Nucleus accumbens (tissue), 56 donors: ENCODE measurements at places on chromosomes 7 and 10.

DNA sequence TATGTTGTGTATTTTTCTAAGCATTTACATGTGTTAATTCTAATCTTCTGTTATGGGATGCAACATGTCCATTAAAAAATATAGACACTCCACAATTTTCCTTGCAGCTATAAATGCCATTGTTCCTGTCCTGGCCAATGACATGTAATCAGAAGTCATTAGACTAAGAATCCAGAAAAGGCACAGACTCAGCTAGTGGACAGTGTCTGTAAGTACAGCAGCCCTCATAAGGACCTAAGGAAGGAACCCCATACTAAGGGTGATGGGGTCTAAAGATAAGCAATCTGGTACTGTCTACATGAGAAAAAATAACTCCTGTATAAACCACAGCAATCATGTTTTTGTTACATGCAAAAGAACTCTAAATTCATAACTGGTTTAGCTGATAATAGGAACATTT lies 115.9 kb downstream of the GPR85 start:
- DNase-seq = no peak

DNA sequence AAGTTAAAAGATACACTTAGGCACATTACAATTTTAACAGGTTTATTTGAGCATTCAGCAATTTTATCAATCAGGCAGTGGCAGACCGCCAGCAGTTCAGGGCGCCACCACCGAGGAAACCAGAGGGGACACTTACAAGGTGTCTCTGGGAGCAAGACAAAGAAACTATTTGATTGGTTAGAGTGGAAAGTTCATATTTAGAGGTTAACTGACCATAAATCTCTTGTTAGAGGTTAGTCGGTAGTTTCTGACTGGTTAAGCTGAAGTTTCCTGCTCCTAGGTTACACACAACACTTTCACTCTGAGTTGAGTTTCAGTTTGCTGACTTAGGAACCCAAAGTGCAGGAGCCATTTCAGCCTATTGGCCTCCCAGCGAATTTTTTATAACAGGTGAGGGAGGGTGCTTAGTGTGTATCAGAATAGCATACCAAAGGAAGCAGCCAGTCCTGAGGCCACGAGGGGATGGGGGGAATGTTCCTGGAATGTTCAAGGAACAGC lies 10.8 kb upstream of the PVRIG start:
- no peak for DNase-seq

GRCh38 chr10:69901022-69901421 lies 99.3 kb downstream of the COL13A1 start:
- no peak for DNase-seq

GRCh38 chr7:123746055-123746454 lies 2.7 kb downstream of the WASL start:
- DNase-seq = no peak

GRCh38 chr7:116932566-116932965 lies 20.7 kb upstream of the ST7 start:
- no peak for DNase-seq

DNA sequence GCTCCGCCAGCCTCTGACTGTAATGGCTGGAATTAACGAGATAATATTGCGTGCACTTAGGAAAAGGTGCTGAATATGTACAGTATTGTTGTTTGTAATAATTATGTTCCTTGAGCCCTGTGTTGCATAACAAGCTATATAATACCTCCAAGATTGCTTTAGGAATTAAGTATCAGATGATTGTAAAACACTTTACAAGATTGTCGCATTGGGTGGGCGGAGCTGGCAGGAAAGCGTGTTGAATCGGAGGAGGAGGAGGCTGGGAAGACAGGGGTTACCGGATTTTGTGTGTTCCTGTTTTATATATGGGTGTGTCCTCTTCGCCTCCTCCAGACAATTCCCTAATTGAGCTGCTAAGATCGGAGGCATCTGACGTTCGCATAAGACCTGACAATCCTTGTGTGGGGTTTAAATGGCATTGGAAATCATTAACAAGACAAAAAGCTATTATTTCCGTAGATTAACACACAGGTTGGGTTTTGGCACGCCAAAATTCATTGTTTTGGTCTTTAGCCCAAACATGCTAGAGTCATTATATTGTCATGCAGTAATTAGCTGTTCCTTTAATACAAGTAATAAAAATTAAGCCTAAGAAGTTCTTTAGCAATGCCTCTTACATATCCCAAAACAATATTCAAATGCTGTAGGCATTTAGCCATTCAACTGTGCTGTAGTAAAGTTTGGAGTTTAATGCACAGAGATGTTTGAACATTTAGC lies 192.9 kb upstream of the SH2B2 start:
- no peak for DNase-seq

- no peak for DNase-seq
Observed at GRCh38 chr10:80203835-80204676, 1.3 kb downstream of the ANXA11 start.

- DNase-seq = no peak
Observed at GRCh38 chr7:115748123-115748738, 282.3 kb downstream of the TFEC start.

DNA sequence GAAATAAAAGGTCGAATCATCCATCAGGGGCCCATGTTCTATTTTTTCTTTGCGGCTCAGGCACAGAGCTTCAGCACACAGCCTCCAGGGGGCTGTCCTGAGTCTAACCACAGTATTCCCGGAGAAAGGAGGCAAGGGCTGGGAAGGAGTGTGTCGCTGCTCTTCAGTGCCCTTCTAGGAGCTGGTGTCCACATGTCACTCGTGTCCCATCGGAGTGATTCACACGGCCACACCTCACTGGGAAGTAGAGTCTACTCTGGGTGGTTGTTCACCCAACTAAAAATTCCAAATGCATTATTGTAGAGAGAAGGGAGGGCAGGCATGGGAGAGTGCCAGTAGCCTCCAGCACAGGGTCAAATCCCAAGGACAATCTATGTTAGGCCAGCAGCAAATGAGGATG lies 114.8 kb upstream of the LANCL2 start:
- no peak for DNase-seq

DNA sequence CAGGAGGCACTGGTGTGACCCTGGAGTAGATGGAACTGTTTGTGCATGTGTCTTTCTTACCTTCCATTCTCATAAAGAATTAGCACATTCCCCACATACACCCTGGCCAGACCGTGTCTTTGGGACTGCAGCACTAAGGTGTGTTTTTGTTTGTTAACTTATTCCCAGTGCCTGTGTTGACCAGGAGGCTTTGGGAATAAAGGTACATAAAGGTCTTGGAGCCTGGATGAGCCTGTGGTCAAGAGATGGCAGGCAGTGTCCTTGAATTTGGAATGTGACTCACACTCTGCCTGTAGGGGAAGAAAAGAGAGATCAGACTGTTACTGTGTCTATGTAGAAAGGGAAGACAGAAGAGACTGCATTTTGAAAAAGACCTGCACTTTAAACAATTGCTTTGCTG lies 137.6 kb downstream of the LYZL1 start:
- no peak for DNase-seq

GRCh38 chr7:121272676-121273075 lies 56.1 kb upstream of the WNT16 start:
- no peak for DNase-seq

- DNase-seq = no peak
Observed at GRCh38 chr10:59460601-59461000, 98.3 kb upstream of the FAM13C start.

DNA sequence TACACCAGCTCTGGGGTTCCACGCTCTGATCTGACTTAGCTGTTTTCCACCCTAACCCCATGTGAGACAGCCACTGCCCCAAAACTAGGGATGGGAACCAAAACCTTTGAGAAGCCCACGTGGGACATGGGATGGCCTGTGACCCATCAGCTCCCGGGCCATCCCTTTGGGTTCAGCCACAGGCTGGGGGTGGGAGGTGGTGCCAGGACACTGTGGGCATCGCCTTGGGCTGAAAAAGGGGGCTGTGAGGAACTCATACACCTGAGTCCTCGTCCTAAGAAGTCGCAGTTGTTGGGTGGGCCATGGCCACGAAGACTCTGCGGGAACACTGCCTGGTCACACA lies 379.1 kb downstream of the DNAJB6 start:
- DNase-seq = no peak

DNA sequence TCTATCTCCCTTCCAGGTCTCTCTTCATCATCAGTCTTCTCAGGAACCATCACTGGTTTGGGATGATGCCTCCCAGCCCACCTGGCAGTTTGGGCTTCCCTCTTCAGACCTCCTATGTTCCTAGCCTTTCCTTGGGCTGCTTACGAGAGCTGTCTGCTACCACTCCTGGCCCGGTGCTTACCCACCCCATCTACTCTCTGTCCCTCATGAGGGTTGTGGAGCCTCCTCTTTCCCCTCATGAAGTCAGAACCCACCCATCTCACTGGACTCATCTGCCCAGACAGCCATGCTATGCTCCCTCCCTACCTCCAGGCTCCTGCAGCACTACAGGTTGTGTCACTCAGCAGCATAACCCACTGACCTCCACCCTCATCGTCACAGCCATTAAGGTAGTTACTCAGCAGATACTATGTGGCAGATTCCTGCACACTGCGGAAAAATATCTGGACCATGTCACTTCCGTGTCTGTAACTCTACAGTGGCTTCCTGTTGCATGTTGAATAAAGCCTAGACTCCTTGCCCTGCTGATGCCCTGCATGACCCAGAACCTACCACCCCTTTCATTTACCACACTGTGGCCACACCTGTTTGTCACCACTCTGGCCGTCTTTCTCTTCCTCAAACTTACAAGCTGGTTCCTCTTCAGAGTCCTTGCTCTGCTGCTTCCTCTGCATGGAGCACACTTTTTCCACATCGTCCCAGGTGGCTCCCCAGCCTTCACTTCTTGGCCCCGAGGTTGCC lies 2.0 kb downstream of the DBNL start:
- DNase-seq = no peak

- no peak for DNase-seq
Observed at GRCh38 chr7:64838691-64839090, 44.5 kb downstream of the ZNF138 start.

- no peak for DNase-seq
Observed at GRCh38 chr7:93964262-93964661, 39.9 kb downstream of the BET1 start.

- no peak for DNase-seq
Observed at GRCh38 chr7:123558289-123558874, 764 bp upstream of the NDUFA5 start.

DNA sequence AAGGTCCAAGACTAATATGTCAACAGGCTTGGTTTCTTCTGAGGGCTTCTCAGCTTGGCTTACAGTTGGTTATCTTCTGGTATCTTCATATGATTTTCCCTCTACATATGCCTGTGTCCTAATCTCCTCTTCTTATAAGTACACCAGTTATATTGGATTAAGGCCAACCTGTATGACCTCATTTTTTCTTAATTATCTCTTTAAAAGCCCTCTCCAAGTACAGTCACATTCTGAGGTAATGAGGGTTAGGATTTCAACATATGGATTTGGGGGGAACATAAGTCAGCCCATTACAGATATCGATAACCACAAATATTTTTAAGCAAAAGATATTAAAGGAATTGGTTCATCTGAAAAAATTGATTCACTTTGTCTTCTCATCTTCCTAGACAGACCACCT lies 49.2 kb downstream of the IQUB start:
- DNase-seq = no peak

- no peak for DNase-seq
Observed at GRCh38 chr10:91589015-91589657, 43.7 kb downstream of the PPP1R3C start.

DNA sequence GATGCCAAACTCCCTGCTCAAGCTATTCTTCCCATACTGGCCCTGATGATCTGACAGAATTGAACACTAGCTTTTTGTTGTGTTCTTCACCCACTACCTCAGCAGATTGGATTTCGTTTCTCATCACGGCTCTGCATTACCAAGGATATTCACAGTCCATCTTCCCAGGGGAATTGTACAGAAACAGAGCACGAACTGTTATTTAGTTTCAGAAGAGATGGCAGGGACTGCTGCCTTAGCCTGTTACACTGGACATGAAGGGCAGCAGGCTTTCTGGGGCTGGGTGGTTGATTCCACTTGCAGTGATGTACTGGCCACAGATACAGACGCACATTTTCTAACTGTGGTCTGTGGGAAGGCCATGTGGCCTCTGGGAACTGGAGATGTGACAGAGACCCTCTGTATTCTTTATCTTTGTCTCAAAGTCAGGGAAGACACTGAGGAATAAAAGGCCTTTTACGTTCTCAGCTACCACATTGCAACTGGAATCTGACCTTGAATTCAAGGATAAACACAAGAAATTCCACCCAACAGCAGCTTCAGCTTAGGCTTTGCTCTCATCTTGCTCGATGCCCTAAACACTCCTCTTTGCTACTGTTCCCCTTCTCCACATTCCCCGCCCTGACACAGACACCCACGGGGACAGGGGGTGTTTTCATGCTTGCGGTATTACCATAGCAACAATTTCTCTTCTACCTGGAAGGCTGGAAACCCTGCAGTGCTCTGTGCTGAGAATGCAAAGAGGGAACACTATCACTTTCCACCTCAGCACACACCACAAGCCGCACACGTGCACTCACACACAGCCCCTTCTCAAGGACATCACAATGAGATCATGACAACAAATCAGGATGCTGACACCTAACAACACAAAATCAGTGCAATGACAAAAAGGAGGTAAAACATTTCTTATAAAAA lies 81.7 kb downstream of the RNF216 start:
- peak; percentile 25 for DNase-seq

GRCh38 chr10:91709394-91709798 lies 76.5 kb upstream of the PPP1R3C start:
- no peak for DNase-seq

GRCh38 chr10:36675458-36675880 lies 449.9 kb upstream of the ANKRD30A start:
- no peak for DNase-seq

DNA sequence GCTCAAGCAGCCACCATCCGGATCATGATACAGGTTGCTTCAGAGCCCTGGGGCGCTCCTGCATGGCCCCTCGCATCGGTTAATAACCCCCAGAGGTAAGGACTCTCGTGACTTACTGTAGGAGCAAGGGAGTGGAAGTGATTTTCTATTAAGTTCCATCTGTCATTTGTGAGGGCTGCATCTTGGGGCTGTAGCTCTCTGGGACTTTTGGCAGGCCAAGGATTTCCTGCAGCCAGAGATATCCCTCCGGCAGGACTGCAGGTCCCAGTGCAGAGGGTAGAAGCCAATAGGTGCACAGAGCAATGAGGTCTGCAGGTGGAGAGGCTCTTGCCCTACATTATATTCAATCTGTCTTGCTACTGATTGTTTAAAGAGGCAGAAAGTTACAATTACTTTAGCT lies 356.8 kb upstream of the ADARB2 start:
- DNase-seq = no peak

DNA sequence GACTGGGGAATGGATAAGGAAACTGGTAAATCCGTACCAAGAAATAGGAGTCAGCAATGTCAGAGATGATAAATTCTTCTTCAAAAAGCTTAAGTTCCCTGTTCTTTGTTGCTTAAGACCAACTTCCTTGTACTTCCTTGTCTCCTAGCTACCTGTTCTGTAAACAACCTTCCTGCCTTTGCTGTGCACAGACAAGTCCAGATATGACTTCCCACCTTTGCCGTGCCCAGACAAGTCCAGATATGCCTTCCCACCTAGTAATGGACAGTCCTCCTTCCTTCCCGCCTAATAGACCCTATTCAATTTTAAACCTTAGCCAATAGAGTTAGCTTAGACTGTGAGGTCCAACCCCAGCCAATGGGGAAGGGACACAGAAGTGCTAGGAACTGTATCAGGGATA lies 2.5 kb upstream of the ZNF33A start:
- no peak for DNase-seq
